ENCODE measurements at places on chromosomes 5 and 9.

- no peak for DNase-seq
These were observed 20.0 kb downstream of the GPBP1 start for GRCh38 chr5:57193757-57194413.

- DNase-seq, result no peak
These were observed 585.3 kb downstream of the EBF1 start for GRCh38 chr5:158514319-158514985.

GRCh38 chr9:87599901-87600610, 102.4 kb downstream of the DAPK1 start:
- no peak for DNase-seq

GRCh38 chr9:78089111-78089510, 57.5 kb upstream of the GNAQ start:
- DNase-seq, result no peak

DNA sequence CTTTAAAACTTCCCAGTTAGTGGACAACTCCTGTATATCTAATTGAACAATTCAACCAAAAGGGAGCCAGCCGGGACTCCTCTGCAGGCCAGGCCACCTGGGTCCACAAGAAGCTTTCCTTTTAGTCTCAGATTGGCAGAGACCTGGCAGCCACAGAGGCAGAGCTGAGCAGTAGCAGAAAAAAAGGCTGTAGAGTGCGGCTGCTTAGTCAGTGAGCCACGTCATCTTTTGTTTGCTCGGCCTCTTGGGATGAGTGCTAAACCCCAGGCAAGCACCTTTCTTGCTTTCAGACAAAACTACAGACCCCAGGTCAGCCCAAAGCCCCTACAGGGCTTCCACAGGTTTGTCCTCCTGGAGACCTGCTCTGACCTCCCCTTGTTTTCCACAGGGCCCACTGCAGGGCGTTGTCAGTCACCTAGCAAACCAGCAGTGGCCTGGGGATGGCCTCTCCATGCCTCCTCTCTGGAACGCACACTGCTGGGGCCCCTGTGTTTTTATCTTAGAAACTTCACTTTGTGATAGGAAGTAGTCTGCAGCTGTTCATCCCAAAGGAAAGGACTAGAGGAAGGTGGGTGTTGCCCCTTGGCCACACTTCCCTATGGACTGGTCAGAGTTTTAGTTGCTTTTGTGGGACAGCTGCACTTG, 49.9 kb downstream of the SHB start:
- DNase-seq, result no peak

DNA sequence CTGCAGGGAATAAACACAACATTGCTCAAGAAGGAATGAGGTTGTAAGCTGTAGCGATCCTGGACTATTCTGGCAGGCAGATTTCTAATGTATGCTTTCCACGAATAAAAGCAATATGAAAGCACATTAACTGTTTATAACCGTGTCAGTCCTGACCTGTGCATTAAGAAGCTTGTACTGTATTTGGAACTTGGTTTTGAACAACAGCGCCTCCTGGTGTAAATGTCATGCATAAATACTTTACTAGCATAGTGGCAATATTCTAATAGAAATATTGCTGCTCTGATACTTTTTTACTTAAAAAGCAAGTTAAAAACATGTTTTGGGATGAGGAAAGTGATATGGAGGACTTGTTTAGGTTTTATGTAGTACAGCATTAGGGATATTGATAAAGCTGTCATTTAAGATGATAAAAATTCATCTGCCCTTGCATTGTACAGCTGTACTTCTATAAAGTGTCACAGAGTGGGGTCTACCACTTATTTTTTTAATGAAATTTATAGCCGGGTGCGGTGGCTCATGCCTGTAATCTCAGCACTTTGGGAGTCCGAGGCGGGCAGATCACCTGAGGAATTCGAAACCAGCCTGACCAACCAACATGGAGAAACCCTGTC, 70.7 kb upstream of the GNE start:
- peak; percentile 9 for DNase-seq
